Lung (tissue), 17 donors: ENCODE measurements at places on chromosomes 1 and 21.

GRCh38 chr1:21937372-21938121 lies 437 bp upstream of the HSPG2 start:
- H3K36me3 ChIP-seq, result no peaks in the 10 kb centered on the region
- peaks cover 5% of the 10 kb centered on the region for H3K4me1 ChIP-seq
- H3K27me3 ChIP-seq, result no peaks in the 10 kb centered on the region

DNA sequence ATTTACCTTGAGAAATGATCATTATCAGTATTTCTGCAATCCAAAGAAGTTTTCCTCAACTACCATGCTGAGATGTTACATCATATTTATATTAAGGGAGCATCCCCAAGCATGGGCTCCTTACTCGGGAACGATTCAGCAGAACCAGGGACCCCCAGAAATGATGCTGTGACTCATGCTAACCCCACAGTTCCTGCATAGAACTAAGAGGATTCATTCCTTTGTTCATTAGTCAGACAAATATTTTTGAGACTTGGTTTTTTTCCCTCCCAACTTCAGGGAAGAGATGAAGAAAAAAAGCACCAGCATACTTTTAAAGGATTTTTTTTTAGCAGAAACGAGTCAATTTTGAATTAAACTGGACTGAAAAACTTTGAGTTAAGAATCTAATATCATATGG lies 49.2 kb upstream of the COL24A1 start:
- no peak for DNase-seq
- H3K4me3 ChIP-seq, result no peak overlapping the region
- H3K36me3 ChIP-seq, result no peaks in the 10 kb centered on the region
- H3K27ac ChIP-seq, result no peak overlapping the region

DNA sequence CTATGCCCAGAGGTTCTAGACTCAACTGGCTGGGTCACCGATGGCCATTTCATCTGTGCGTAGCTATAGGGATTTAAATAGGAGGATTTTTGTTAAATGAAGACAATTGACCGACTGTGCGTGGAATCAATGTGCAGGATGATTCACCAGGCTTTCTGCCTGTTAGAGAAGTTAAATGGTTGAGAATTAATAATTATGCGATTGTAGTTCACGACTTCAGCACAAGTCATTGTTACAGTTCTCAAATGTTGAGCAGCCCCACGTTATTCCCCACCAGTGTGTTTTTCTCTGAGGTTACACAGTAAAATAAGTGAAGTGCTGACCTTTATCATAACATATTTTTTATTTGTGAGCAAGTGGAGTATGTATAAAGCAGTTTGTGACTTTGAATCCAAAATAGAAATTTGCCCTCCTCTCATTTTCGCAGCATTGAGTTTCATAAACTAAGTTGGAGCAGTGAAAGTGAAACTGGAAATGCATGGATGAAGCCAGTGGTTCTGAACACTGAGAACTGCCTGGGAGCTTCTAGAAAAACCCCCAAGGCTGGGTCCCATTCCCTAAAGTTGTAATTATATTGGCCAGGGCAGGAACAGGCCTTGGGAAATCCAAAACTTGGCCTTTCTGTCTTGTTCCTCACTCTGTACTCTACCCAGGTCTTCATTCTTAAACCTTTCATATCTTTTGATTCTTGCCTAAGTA lies 102.6 kb downstream of the GALNT2 start:
- H3K4me3 ChIP-seq, result no peak overlapping the region
- H3K27ac ChIP-seq, result no peak overlapping the region
- H3K36me3 ChIP-seq, result no peaks in the 10 kb centered on the region
- no peak for DNase-seq
- peaks cover 2% of the 10 kb centered on the region for H3K4me1 ChIP-seq
- no peaks in the 10 kb centered on the region for H3K27me3 ChIP-seq

DNA sequence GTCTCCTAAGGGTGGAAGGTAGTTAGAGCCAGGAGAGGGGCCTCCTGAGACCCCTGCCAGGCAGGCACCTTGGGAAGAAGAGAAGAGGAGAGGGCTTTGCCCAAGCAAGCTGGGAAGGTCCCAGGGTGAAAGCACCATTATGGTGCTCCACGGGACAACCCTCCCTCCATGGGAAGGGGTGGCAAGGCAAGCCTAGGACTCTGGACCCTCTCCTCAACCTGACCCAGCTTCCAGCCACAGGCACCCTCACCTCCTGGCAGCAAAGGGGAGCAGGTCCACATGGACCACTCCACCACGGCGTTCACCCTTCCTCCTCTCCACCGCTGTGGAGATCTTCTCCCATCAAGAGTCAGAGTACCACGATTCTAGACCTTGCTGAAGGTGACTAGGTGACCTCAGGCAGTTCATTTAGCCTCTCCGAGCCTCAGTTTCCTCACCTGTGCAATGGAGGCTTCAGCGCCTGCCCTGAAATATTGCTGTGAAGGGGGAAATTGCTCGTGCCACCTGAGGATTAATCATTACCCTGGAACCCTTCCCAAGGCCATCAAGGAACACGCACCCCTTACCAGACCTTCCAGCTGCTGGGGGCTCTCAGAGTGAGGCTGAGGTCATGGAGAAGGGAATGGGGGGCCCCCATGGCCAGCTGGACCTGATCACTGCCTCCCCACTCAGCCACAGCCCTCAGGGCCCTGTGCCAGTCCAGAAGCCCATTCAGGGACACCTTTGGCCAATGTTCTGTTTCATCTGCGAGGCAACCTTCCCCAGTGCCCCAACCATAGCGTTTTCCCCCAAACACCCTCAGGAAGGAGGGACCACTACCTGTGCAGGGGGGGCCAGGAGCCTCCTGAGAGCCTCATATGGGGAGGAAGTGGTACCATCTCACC lies 1.6 kb downstream of the RAP1GAP start:
- H3K27ac ChIP-seq, result no peak overlapping the region
- no peak for DNase-seq
- no peaks in the 10 kb centered on the region for H3K36me3 ChIP-seq
- H3K4me3 ChIP-seq, result no peak overlapping the region
- H3K27me3 ChIP-seq, result peaks cover 4% of the 10 kb centered on the region
- peaks cover 5% of the 10 kb centered on the region for H3K4me1 ChIP-seq

GRCh38 chr1:101144671-101145448 lies 92.0 kb upstream of the S1PR1 start:
- no peaks in the 10 kb centered on the region for H3K27me3 ChIP-seq
- H3K27ac ChIP-seq, result no peak overlapping the region
- no peaks in the 10 kb centered on the region for H3K36me3 ChIP-seq
- H3K4me1 ChIP-seq, result peaks cover 5% of the 10 kb centered on the region

DNA sequence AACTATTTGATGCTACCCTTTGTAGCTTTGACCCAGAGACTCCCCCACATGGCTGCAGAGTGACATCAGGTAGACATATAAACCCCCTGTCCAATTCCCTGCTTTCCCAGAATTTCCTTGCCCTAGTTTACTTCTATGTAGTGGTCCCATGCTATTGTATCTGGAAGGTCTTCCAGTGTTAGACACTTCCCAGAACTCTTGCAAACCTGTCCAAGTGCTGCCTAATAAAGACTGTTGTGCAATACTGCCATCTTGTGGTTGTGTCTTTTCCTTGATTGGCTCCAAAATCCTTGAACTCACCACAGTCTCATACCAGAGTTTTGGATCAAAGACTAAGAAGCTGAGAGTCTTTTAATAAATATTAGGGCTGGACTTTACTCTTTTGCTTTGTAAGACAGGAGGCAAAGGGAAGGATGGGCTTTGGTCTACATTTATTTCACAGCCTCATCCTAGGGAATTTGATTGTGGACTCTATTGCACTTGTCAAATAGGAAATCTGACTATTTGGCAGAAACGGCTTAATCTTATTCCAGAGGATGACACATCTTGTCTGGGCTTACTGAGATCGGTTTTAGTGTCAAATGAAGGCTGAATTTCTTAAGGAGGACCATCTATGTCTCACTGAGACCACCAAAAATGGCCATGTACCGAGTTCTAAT lies 169.9 kb downstream of the LRRC7 start:
- DNase-seq, result peak; percentile 80
- no peak overlapping the region for H3K4me3 ChIP-seq
- no peak overlapping the region for H3K27ac ChIP-seq

- H3K4me1 ChIP-seq, result peaks cover 54% of the 10 kb centered on the region
- H3K27me3 ChIP-seq, result no peaks in the 10 kb centered on the region
- peak overlapping the region; percentile 96 for H3K27ac ChIP-seq
- no peak for DNase-seq
These were observed 978 bp downstream of the SLC39A1 start for GRCh38 chr1:153962088-153963029.

GRCh38 chr1:116302281-116302680 lies 70.8 kb upstream of the ATP1A1 start:
- H3K36me3 ChIP-seq, result no peaks in the 10 kb centered on the region
- H3K4me1 ChIP-seq, result no peaks in the 10 kb centered on the region
- H3K4me3 ChIP-seq, result no peak overlapping the region
- H3K27me3 ChIP-seq, result no peaks in the 10 kb centered on the region
- no peak for DNase-seq

- no peak overlapping the region for H3K27ac ChIP-seq
- no peak overlapping the region for H3K4me3 ChIP-seq
- no peaks in the 10 kb centered on the region for H3K36me3 ChIP-seq
- no peaks in the 10 kb centered on the region for H3K4me1 ChIP-seq
These were observed 26.7 kb downstream of the SUSD4 start for GRCh38 chr1:223337174-223337869.

GRCh38 chr1:53737648-53738204 lies 1.2 kb downstream of the GLIS1 start:
- DNase-seq, result no peak
- no peaks in the 10 kb centered on the region for H3K36me3 ChIP-seq
- H3K4me1 ChIP-seq, result peaks cover 4% of the 10 kb centered on the region
- no peak overlapping the region for H3K4me3 ChIP-seq
- H3K27me3 ChIP-seq, result peaks cover 56% of the 10 kb centered on the region

DNA sequence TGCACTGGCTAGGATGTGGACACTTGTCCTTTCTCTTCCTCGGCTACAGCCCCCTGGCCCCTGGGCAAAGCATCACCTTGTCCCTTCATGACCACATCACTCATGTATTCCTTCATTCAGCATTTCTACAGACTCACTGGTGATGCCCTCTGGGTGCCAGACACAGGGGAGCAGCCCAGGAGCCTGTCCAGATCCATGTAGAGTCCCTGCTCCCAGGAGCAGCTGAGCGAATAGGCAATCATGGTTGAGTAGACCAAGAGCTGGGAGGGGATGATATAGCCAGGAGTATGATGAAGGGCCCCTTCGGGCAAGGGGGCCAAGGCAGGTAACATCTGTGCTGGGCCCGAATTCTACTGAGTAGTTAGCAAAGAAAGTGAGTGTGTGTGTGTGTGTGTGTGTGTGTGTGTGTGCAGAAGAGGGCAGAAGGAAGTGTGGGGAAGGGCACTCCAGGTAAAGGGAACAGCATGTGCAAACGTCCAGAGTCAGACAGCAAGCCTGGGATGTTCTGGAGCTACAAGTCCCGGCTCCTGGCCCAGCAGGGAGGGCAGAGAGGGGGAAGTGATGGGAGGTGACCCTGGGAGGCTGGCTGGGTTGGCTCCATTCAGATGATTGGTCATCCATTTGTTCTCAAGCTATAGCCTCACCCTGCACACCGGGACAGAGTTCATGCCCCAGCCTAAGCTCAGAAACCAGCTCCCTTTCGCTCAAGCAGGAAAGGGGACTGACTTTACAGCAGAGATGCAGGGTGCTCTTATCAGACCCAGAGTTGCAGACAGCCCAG lies 21.0 kb upstream of the PIK3CD start:
- H3K36me3 ChIP-seq, result no peaks in the 10 kb centered on the region
- H3K4me3 ChIP-seq, result no peak overlapping the region
- no peaks in the 10 kb centered on the region for H3K27me3 ChIP-seq
- no peak overlapping the region for H3K27ac ChIP-seq
- DNase-seq, result no peak
- H3K4me1 ChIP-seq, result no peaks in the 10 kb centered on the region

GRCh38 chr1:155038602-155039307 lies 5.1 kb downstream of the DCST1 start:
- no peak overlapping the region for H3K27ac ChIP-seq
- H3K36me3 ChIP-seq, result no peaks in the 10 kb centered on the region
- peaks cover 5% of the 10 kb centered on the region for H3K4me1 ChIP-seq
- H3K27me3 ChIP-seq, result no peaks in the 10 kb centered on the region
- DNase-seq, result no peak

DNA sequence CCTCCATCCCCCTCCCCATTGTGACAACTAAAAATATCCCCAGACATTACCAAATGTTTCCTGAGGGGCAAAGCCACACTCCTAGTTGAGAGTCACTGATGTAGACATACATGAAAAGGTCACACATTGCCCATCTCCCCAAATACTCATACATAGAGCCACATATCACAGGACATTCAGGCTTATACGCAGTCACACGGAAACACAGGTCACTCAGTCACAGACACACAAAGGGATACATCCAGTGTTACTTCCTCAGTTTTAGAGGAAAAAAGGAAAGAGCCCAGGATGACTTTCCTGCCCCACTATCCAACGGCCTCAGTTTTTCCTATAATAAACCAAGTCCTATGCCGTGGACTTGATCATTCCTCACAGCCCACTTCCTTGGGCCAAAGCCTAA lies 1.9 kb downstream of the SLC39A1 start:
- peak overlapping the region; percentile 94 for H3K27ac ChIP-seq
- no peaks in the 10 kb centered on the region for H3K36me3 ChIP-seq

GRCh38 chr1:72357411-72357810 lies 75.1 kb upstream of the NEGR1 start:
- no peak overlapping the region for H3K27ac ChIP-seq
- no peaks in the 10 kb centered on the region for H3K36me3 ChIP-seq
- no peaks in the 10 kb centered on the region for H3K4me1 ChIP-seq
- no peak for DNase-seq
- H3K4me3 ChIP-seq, result no peak overlapping the region
- no peaks in the 10 kb centered on the region for H3K27me3 ChIP-seq

GRCh38 chr21:43266534-43266933 lies 97.7 kb downstream of the CRYAA start:
- peaks cover 41% of the 10 kb centered on the region for H3K4me1 ChIP-seq
- H3K27ac ChIP-seq, result no peak overlapping the region
- no peaks in the 10 kb centered on the region for H3K36me3 ChIP-seq
- DNase-seq, result peak; percentile 38
- H3K27me3 ChIP-seq, result no peaks in the 10 kb centered on the region
- no peak overlapping the region for H3K4me3 ChIP-seq

GRCh38 chr1:156858959-156859522 lies at the start of gene INSRR:
TSS of gene INSRR (minus strand) at chr1:156859117. CDS start at chr1:156858621, 496 bp downstream.
- no peak within 1 kb of the TSS for H3K4me3 ChIP-seq
- H3K4me1 ChIP-seq, result peaks cover 7% of the 10 kb centered on the region
- no peak within 1 kb of the TSS for H3K27ac ChIP-seq
- peak; percentile 9 for DNase-seq
- no peaks in the 10 kb centered on the region for H3K36me3 ChIP-seq
